Neural crest cell (in vitro differentiated cells): ENCODE measurements at places on chromosomes 5 and 9.

DNA sequence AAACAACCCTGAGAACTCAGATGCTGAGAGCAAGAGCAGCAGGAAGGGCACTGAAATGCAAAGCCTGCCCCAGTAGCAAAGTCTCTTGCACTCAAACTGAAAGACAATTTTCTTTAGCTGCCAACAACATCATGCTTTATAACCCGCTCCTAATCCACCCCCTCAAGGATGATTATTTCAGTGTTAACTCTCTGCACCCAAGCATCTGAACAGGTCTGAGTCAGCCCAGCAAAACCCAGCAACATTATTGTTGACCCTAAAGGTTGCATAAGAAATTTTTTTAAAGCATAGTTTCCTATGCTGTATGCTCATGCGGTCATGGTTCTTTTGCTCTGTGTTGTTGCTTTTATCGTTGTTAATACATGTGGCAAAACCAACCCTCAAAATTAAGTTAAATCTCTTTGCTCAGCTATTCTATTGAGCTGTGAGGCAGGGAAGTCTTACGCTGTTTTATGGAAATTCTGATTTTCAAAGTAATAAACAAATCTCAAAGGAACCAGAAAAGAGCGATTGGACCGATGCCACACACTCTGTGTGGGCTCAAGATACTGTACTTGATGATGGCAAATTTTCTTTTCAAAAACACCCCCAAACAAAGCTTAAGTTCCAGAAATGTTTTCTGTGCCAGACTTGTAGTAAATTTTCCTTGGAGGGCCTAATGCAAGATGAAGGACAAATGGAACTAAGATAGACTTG lies 440.6 kb upstream of the MPDZ start:
- no peak overlapping the region for H3K27ac ChIP-seq
- no peaks in the 10 kb centered on the region for H3K4me1 ChIP-seq
- no peaks in the 10 kb centered on the region for H3K27me3 ChIP-seq
- DNase-seq = no peak

DNA sequence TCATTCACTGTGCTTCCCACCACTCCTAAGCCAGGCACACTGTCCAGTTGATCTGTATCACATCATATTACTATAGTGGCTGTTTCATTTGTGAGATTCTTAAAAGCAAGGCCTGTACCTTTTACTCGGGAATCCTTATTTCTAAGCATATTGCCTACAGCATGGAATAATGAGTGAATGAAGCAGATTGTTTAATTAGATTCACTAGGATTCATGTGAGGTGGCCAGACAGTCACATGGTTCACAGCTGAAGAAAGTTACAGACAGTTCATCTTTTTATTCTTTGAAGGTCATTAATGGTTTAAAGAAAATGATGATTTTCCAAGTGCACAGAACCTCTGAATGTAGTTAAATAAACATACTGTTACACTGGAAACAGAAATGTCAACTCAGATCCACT lies 24.3 kb upstream of the SEMA6A start:
- H3K36me3 ChIP-seq = no peaks in the 10 kb centered on the region
- H3K4me1 ChIP-seq = no peaks in the 10 kb centered on the region
- no peak for DNase-seq
- H3K27me3 ChIP-seq = no peaks in the 10 kb centered on the region
- H3K4me3 ChIP-seq = no peak overlapping the region

DNA sequence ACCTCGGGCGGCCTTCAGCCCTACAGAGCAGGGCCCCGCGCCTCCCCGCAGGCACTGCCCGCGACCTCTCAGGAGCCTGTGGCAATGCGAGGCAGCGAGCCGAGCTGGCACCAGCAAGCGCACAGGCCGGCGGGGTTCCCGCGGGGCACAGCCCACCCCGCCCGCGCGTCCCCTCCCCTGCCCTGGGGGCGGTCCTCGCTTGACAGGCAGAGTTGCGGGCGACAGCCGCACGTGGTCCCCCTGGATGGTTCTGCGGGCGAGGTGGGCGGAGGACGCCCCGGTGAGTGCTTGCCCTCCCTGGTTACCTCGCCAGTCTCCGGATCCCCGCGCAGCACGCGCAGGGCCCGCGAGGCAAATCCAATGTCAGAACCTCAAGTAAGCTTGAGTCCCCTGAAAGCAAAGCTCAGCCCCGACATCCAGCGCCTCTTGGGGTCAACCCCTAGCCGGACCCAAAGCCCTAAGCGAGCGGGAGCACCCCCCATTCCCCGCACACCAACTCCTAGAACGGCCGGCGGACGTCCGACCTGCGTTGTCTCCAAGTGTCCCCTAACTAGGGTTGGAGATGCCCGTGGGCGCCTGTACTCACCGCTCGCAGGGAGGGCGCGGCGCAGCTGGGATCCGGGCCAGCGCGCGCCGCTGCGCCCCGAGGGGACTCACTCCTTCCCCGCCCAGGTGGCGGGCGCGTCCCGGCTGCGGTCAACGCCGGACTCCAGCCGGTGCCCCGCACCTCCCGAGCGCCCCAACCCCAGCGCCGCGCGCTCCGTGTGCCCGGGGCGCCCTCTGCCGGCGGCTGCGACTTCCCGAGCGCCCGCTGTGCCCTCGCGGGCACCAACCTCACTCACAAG lies at the start of gene DRD1:
DRD1 (minus strand) TSS at position 123 of the 845 bp plus-strand sequence. CDS start 1,083 bp downstream, outside the sequence.
- H3K4me3 ChIP-seq = peak within 1 kb of the TSS; percentile 20
- DNase-seq = peak; percentile 66
- peaks cover 80% of the 10 kb centered on the region for H3K27me3 ChIP-seq
- H3K4me1 ChIP-seq = peaks cover 14% of the 10 kb centered on the region
- H3K36me3 ChIP-seq = no peaks in the 10 kb centered on the region
- no peak within 1 kb of the TSS for H3K27ac ChIP-seq

DNA sequence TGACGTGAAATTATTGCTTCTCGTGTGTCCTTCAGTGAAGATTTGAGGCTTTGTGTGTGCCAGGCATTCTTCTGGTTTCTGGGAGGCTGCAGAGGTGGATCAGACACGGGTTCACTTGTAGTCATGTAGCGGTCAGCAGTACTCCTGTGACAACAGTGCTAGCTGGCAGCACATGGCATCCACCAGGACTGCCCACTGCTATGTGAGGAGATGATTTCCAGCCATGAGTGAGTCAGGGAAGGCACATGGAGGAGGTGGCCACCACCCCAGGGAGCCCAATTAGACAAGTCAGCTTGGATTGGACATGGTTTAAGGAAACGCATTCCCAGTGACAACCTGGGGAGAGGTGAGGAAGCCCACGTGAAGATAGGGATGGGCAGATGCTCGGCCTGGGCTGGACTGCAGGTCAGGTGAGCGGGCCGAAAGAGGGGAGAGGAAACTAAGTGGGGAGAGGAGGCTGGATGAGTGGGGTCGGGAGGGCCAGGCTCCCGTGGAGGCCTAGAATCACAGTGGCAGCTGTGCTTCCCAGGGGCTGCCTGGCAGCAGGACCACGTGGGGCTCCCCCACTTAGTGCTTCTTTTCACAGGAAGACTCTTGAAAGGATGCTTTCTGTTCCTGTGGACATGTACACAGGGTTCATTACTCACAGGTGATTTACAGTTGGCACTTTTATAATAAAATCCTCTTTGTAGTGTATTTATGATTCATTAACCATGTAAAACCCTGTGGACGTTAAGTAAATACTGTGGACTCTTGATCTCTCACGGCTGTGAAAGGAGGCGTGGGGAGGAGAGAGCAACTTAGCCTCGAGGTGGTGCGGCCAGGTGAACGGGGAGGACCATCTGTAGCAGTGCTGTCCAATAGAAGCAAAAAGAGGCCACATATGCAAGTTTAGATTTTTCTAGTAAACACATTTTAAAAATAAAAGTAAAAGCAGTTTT lies 80.0 kb upstream of the OTULINL start:
- peak overlapping the region; percentile 76 for H3K27ac ChIP-seq
- no peak overlapping the region for H3K4me3 ChIP-seq
- no peak for DNase-seq

DNA sequence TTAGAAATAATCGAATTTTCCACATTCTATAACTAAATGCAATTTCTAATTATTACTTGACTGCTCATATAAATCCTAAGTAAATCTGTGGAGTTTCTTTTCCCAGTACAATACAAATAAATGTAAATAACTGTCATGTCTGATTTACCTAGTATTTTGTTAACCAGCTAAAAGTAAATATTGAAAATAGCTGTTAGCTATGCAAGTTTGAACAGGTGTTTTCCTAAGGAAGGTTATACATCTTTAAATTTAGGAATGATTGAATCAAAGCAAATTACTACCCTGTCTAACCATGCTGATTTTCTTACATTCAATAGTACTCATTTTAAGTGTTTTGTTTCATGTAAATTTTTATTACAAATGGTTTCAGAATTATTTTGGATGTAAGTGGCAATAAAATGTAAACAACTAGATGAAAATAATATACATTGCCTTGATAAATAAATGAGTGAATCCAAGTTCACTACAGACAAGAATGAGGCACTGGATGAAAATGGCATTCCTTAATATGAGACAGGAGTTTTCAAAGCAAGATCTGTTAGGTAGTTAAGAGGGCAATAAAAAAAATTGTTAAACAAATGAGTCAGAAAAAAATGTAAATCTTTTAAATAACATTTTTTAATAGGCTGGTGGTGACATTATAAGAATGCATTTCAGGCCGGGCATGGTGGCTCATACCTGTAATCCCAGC lies 15.8 kb downstream of the MCIDAS start:
- no peaks in the 10 kb centered on the region for H3K4me1 ChIP-seq
- H3K27ac ChIP-seq = no peak overlapping the region

DNA sequence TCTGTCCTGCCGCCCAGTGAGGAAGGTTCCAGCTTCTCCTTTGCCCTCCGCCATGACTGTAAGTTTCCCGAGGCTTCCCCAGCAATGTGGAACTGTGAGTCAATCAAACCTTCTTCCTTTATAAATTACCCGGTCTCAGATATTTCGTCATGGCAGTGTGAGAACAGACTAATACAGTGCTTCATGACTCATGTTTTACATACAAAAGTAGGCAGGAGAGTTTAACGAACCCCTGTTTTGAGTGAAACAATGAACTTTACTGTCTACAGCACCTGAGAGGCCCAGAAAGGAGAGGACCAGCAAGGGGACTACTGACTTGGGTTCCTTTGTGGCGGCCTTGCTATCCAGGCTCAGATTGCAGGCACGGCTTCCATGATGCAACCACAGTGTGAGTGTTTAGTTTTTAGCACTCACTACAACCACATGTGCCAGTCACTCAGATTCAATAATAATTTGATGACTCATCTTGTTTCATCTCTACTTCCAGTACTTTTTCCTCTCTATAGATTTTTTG lies 139.1 kb upstream of the CLINT1 start:
- H3K4me3 ChIP-seq = no peak overlapping the region
- no peak overlapping the region for H3K27ac ChIP-seq
